Stimulated activated naive CD8-positive, alpha-beta T cell treated with anti-CD3 and anti-CD28 coated beads, Interleukin-15, Interleukin-2, amounts not matched to agents 100 U/mL and 50 U/mL, for 24 hours (primary cell): ENCODE measurements at places on chromosomes 7 and 10.

GRCh38 chr7:108406222-108406890 is 49.9 kb downstream of the NRCAM start:
- DNase-seq = no peak

DNA sequence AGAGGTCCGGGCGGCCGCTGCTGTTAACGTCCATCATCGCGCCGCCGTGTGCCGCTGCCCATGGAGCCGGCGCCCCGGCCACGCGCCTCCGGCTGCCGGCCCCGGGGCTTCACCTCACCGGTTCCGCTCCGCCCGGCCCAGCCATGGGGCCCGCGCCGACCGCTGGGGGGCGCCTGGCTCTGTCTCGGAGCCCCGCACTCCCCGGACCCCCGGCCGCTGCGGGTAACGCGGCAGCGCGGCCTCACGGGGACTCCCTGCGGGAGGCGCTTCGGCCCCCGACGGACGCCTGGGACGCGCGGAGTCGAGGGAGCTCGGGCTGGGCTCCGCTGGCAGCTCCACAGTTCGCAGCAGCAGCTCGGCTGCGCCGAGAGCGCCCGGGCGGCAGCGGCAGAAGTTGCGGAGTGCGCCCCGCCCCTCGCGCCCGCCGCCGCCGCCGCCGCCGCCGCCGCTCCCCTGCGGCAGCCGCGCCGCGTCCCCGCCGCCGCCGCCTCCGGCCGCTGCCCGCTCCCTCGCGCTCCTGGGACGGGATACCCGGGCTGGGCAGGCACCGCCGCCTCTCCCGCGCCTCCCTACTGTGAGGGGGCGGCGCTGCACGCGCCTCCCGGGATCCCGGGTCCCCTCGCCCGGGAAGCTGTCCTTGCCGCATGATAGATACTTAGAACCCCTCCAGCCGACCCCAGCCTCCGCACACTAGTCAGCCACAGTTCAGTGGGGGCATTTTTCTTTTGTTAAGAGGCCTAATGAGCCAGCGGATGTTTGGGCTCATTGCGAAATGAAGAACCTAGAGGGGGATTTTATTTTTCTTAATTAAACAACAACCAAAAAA is at the start of gene HTR7:
HTR7 (minus strand) TSS at position 405 of the 826 bp plus-strand sequence; CDS start at position 37, 368 bp downstream.
- peak; percentile 70 for DNase-seq

- no peak for DNase-seq
Observed at GRCh38 chr10:79090134-79090803, 21.5 kb downstream of the ZMIZ1 start.

DNA sequence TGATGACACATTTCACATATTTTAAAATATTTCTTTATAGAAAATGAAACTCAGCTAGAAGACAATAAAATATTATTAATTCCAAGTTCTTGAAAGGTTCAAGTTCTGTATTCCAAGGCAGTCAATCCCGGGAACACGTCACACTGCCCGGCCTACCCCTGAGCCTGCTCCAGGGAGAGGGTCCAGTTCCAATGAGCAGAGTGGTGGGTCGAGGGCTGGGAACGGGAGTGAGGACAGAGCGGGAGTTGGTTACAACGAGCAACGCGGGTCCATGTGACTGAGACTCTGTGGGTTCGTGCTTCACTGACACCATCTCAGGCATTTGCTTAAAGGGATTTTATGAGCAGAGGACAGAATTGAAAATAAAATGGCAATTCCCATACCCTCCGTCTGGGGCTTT is 209.4 kb downstream of the TCERG1L start:
- no peak for DNase-seq

DNA sequence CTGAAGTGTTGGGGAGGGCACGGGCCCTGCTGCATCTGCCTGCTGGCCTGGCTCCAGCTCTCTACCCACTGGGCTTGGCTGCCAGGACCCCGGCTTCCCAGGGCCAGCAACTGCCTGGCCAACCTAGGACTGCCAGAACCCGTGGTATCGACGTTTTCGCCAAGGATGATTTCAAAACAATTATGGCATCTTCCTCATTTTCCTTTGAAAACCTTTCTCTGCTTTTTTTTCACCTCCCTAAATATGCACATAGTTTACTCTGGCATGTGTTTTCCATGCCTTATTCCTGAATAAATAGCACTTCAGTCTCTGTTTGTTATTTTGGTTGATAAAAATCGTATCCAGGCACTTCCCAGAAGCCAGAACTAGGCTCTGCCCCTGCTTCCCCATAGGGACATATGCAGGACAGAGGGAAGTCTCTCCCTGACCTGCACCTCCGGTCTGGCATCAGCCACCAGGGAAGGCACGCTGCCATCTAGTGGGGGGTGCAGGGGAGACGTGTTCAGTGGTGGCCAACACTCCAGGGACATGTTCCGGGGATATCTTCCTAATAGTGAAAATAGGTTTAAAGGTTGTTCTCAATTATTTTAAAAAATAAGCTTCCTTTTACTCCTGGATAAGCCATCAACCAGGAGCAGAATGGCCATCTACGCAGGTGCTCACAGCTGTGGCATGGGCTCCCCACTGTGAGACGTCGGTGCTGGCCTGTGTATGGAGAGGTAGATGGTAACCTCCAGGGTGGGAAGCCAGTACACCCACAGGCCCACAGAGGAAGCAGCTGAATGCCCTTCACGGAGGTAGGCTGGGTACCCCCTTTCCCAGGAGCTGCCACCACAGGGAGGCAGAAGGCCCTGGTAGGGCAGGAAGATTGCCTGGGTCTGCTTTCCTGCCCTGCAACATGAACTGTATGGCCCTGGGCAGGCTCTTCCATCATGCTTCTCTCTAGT is 30.7 kb upstream of the ANTXRL start:
- peak; percentile 81 for DNase-seq

- DNase-seq = peak; percentile 52
Observed at GRCh38 chr10:101903827-101904550, 60.4 kb upstream of the KCNIP2 start.

DNA sequence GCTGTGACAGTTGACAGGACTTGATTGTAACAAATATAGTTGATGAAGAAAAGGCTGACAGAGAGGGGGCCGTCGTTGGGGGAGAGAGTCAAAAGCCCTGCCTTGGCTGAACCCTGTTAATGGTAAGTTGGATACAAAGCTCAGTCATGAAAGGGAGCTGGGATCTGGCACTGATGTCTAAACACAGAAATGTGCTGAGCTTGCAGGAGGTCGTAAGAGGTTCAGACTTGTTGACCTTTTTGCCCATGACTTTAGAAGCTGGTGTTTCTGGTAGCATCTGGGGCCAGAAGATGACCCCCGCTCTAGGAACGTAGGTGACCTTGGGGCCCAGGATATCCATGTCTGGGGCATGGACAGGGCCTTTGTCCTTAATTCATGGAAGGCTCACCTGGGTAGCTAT is 294.7 kb downstream of the TCF7L2 start:
- no peak for DNase-seq

DNA sequence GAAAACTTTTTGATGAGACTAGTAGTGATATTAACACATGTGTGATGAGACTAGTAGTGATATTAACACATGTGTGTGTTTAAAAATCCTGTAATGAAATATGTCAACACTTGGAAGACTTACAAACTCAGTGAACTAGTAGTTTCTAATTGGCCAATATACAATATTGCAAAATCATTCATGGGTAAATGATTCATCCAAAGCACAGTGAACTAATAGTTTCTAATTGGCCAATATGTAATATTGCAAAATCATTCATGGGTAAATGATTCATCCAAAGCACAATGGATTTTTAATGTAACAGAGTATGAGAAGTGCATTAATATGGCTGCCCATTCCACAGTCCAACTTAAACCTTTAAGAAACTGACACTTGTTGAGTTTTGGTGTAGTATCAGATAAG is 77.8 kb downstream of the ATAD1 start:
- DNase-seq = no peak
